Stimulated activated CD8-positive, alpha-beta memory T cell treated with anti-CD3 and anti-CD28 coated beads, Interleukin-12 subunit alpha, Interleukin-12 subunit beta, amount 100 ng/mL, for 1 hour (primary cell): ENCODE measurements at places on chromosomes 11 and 22.

GRCh38 chr11:32831221-32831620 lies 1.5 kb downstream of the PRRG4 start:
- no peak for DNase-seq

GRCh38 chr22:20395181-20395906 lies 1.4 kb downstream of the ZNF74 start:
- no peak for DNase-seq

DNA sequence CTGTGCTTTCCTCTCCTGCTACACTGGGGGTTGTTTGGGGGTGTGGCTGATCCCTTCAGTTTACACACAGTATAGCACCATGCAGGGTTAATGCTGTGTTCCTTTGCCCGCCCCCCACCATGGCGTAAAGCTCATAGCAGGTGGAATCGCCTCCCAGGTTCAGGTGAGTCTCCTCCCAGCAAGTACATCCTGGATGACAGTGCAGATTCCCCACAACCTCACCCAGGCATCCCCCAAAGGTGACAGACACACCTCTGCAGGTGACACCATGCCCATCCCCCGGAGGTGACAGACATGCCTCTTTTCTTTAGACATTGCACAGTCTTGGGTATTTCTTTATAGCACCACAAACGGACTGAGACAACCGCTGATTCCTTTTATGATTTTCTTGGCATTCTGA lies 343.7 kb downstream of the BRD1 start:
- DNase-seq = no peak

GRCh38 chr11:11177156-11177808 lies 175.8 kb downstream of the CSNK2A3 start:
- no peak for DNase-seq

- no peak for DNase-seq
These were observed 29.6 kb upstream of the CYP2D6 start for GRCh38 chr22:42160251-42160650.
